Left hindlimb (tissue), 1 donor: ENCODE measurements at places on chromosomes 2 and 18.

- peak; percentile 67 for DNase-seq
Observed at GRCh38 chr2:45315861-45316260, 295.2 kb downstream of the SRBD1 start.

GRCh38 chr18:26543373-26543772, 5.0 kb downstream of the KCTD1 start:
- DNase-seq, result no peak

GRCh38 chr2:241891988-241892298, 22.4 kb downstream of the RTP5 start:
- no peak for DNase-seq

DNA sequence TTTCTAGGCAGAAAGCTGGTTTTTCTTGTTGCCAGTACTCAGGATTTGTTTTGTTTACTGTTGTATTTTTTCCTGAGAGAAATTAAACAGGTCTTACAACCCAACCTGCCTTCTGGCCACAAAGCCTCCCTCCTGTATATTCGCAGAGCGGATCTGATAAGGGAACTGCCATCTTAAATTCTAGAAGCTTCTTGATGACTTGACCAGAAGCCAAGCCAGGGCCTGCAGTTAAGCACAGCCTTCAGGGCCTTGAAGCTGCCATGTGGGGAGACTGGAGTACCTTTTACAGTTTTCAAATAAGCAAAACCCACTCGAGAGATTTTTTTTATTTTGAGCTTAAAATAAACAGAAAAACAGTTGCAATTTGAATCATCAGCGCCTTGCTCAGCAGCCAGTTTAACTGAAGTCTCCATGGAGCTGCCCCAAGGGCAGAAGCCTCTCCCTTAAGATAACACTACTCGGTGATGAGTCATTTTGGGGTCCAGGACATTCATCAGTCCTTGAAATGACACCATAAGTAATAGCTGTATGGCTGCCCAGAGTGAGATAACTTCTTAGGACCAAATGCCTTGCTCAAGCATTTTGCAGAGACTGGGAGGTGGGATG, 51.5 kb upstream of the PHLPP1 start:
- DNase-seq, result no peak

- no peak for DNase-seq
Observed at GRCh38 chr2:48356701-48357325, 173.1 kb upstream of the STON1 start.

DNA sequence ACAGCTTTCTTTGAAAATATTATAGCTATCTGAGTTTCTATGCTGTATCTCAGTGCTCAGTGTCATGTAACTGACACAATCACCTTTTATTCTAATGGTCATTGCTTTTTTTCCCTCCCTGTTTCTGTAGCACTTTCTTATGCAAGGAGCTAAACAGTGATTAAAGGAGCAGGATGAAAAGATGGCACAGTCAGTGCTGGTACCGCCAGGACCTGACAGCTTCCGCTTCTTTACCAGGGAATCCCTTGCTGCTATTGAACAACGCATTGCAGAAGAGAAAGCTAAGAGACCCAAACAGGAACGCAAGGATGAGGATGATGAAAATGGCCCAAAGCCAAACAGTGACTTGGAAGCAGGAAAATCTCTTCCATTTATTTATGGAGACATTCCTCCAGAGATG, 56.4 kb downstream of the SCN2A start:
- no peak for DNase-seq

- DNase-seq, result no peak
Observed at GRCh38 chr2:108858894-108859293, 72.3 kb downstream of the CCDC138 start.

DNA sequence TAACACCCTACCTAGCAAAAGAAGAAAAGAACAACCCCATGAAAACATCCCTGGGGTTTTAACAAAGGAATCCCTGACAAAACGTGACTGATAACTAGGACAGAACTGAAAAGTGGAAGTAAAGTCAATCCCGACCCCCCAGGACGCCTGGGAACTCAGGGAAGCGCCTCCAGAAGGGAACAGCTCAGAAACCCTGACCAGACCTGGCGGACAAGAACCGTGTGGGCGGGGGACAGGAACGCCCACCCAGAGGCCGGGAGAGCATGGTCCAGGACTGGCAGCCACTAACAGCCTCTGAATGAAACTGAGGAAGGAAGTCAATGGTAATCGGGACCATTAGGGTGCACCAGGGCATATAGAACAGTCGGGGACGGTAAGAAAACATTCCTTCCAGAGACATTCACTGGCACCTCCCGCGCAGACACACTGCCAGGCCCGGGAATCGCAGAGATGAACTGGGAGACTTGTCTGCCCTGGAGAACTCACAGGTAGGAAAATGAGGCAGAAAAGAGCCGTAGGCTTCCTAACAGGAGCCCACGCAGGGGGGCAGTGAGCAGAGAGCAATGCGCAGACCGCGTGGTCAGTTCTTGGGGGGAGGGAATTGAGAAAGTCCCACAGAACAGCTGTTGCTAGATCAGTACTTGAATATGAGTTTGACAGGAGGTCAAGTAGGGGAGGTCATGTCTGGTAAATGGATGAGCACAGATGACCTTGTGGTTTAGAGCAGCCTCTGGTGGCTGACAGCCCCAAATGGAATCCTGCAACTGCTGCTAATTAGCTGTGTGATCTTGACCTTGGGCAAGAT, 1.3 kb upstream of the TBC1D8 start:
- DNase-seq, result peak; percentile 45

DNA sequence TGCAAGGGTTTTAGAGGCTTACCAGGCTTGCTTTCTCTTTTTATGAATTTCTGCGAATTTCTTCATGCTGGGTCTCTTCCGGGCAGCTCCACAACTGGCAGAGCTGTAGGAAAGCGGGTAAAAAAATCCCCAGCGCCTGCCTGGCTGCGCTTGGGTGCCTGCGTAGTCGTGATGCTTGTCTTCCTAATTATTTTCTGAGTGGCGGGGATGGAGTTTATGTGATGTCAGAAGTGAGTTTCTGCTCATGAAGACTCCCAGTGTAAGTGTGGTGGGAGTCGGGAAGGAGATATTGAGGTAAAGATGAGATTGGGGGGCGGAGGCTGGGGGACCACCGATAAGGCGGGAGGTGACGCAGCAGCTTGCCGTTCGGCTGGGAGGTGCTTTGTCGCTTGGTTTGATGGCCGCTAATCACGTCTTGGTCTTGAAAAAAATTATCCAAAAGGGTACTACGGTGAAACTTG, 229.8 kb downstream of the LDLRAD4 start:
- no peak for DNase-seq

GRCh38 chr2:211354481-211354880, 798.1 kb downstream of the CPS1 start:
- DNase-seq, result no peak

GRCh38 chr2:42569883-42570282, 1.5 kb downstream of the MTA3 start:
- no peak for DNase-seq

GRCh38 chr18:48711651-48712486, 173.0 kb downstream of the CTIF start:
- peak; percentile 69 for DNase-seq

DNA sequence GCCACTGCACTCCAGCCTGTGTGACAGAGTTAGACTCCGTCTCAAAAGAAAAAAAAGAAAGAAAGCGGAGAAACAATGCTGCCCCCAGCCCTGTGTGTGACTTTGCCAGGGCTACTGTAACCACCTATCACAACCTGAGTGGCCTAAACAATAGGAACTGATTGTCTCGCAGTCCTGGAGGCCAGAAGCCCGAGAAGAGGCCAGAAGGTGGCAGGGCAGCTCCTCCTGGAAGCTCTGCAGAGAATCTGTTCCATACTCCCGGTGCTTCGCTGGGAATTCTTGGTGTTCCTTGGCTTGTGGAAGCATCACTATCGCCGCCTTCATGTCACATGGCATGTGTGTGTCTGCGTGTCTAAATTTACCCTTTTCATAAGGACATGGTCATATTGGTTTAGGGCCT, 14.4 kb upstream of the RAB17 start:
- peak; percentile 32 for DNase-seq

DNA sequence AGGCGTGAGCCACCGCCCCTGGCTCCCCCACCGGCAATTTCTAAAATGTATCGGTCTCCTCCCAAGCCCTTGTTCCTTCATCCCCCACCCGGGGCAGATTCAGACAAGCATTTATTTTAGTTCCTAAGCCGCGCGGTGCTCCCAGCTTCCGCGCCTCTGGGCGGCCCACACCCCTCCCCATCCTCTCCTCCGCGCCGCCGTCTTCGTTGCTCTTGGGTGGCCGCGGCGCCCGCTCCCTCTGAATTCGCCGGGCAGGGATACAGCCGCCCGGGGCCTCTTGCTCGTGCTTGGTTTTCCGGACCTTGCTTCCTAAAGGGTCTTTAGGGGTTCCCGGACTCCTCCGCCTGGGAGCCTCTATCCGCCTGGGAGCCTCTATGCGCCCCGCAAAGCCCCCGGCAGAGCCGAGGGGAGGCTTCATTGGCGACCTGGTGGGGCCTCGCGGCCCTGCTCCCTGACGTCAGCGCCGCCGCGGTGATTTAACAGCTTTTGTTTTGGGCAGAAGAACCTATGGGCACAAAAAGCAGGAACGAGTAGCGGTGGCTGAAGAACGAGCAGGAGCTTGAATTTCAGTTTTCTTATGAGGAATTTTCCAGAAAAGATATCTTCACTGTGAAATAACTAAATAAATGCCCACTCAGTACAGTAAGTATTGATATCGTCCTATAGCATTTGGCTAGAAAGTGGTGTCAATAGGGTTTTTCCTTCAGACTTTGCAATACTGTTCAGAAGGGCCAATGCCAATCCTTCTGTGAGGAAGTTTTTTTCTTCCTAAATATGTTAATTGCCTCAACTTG, 37.3 kb downstream of the PRKRA start:
- peak; percentile 84 for DNase-seq

DNA sequence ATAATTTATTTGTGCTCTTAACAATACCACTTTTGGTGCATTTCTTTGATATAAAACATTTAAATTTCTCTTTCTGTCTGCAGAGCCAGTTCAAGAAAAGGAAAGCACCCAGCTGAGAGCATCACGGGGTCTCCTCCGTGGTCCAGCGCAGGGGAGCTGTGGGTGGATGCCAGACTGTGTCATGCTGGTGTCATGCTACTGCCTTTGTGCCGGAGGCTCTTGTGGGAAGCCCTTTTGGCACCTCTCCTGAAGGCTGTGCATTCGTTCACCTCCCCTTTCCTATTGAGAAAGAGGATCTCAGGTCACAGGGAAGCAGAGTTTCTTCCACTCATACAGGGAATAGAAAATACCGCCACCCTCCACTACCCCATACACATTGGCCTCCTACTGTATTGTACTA, 450.4 kb downstream of the GALR1 start:
- no peak for DNase-seq

DNA sequence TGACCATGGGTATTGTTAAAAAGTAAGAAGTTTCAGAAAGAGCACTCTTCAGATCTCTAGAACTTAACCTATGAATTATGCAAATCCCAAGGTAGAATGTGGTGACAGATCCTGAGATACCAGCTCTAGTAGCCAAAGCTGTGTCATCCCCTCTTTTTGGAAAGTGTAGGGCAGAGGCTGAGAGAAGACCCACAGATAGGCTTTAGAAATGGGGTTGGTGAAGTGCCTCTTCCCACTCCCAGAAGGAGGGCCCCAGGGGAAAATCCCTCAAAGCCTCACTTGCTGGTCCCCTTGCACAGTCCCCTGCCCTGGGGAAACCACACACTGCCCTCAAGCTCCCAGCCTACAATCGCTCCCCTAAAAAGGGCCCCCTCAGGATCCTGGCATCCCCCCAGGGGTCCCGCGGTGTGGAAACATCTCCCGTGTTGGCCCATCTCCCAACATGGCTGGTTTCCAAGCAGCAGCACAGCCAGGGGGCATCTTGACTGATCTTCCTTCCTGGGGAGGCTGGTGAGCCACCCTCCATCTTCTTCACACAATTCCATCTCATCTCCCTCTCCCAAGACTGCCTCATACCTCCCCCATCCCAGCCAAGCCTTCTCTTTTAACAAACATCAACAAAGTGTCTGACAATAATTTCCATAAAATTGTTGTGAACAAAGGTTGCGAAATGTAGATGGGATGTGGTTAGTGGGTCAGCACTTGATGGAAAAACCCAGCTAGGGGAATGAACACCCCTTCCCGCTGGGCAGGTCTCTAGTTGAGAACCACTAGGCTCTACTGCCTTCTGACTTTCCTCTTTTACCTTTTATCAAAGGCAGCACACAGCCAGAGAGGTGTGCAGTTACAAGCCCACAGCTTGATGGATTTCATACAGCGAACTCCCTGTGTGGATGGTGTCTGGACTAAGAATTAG, 25.1 kb downstream of the MAL start:
- DNase-seq, result no peak

DNA sequence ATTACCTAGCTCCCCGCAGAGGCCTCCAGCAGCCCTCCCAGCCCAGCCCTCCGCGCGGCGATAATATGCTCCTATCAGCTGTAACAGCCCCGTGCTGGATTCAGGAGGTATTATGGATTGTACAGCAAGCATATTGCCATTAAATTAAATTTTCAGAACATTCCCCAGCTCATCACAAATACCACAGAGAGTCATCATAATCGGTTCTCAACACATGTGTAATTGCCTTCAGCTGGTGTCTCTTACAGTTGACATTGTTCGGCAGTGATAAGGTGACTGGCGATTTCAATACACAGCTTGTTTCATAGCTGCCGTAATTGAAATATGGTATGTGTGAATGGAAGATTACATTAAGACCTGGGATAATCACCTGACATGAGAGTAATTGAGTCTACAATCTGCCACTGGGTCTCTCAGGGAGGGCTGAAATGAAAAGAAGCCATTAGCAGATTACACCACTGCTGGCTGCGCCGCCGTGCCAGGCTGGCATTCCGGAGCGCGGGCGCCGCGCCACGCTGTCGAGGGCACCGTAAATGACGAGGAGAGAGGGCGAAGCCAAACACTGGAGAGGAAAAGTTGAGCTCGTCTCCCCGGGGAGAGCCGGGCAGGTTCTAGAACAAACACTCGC, 549.4 kb upstream of the SALL3 start:
- no peak for DNase-seq

GRCh38 chr2:173291412-173291811, 63.3 kb upstream of the CDCA7 start:
- no peak for DNase-seq

- DNase-seq, result no peak
Observed at GRCh38 chr2:85184990-85185389, 51.8 kb downstream of the TCF7L1 start.

DNA sequence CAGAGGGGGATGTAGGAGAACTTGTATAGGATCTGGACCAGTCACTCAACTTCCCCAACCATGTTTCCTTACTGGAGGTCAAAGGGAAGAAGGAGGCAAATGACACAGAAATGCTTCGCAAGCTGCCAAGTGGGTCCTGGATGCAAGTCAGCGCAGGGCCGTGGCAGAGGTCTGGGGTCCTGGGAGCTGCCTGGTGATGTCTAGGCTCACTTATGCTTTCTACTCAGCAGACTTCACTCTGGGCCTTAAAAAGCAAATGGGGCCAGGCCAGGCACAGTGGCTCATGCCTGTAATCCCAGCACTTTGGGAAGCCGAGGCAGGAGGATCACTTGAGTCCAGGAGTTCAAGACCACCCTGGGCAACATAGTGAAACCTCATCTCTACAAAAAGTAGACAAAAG, 19.9 kb downstream of the HS1BP3 start:
- no peak for DNase-seq
